ENCODE measurements at places on chromosomes 3 and 15.

- no peak for DNase-seq
Measured at GRCh38 chr3:189158034-189158433, 13.7 kb upstream of the TPRG1 start.

DNA sequence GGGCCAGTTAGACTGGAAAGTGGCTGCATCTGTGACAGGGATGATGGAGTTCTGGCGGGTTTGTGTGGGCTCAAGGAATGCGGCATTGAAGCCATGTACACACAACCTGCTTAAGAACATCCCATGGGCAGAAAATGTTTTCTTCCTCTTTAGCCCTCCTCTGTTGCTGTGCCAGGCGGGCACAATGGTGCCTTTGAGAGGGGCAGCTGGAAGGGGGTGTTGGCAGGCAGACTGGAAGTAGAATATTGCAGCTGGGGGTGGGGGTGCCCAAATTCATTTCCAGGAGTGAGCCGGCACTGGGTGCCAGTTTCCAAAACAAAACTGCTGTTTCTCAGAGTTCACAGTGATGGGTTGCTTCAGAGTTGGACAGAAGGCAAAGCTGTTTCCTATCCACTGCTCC is 91.8 kb upstream of the ETV5 start:
- no peak for DNase-seq

- no peak for DNase-seq
Measured at GRCh38 chr3:45599984-45600650, 5.6 kb downstream of the LIMD1 start.

- DNase-seq = peak; percentile 67
Measured at GRCh38 chr15:52677593-52678467, 1.4 kb downstream of the ATOSA start.

DNA sequence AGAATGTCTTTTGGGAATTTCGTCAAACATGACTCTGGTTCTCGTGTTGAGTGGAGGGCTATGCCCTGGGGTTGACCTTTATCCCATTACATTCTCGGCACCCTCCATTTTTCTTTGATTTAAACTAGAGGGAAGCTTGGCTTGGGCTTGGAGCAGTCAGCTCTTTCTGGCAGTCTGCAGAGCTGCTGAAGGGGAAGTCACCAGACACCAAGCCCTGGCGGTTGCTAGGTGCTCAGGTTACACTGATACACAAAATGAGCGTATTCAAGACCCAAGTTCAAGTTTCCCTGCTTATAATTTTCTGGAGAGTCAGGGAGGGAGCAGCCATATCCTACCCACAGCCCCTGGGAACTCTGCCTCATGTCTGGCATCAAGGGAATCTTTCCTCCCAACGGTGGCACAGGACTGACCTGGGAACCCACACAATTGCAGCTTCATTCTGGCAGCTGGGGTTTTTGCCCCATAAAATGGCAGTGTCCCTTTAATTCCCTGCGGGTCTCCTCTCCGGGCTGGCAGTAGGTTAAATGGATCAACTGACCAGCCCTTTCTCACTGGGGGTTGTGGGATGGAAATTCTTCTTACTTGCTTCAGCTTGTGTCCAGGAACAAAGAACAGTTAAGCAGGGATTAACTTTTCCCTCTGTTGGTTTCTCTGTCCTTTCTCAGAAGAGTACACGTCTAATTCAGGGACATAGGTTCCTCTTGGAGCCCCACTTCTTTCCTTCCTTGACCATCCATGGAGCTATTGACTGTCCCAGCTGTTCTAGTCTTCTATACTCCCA is 110.0 kb upstream of the DLG1 start:
- no peak for DNase-seq

GRCh38 chr15:83282776-83283137 is 1.7 kb downstream of the BNC1 start:
- no peak for DNase-seq

DNA sequence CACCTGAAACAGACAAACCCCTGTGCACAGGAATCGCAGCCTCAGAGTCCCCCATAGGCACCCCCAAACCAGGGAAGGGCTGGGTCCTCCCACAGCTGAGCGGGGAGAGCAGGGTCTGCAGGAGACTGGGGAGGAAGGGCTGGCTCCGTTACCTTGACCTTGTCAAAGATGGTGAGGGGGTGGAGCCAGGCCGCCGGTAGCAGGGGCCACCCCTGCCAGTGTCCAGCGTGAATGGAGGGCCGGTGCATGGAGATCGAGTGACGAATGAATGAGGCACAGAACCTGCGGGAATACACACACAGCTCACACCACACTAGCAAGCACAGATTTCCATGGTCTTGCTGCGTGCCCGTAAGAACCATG is 102.2 kb downstream of the TMEM266 start:
- DNase-seq = no peak

DNA sequence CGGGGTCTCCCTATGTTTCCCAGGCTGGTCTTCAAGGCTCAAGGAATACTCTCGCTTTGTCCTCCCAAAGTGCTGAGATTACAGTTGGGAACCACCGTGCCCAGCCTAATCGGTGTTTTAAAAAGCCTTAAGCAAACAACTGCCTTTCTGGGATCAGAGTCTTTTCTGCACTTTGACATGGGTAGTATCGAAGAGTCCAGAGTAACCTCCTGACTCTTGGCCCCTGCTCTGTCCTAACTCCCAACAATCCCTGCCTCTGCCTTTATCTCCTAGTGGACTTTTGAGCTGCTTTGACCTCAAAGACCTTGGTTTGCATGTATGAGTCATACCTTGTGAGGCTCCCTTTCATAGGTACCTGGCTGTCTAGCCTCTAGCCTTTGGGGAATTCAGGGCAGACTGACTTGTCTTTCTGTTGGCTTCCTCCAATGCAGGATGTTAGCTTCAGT is 21.0 kb upstream of the HACD2 start:
- DNase-seq = peak; percentile 58

DNA sequence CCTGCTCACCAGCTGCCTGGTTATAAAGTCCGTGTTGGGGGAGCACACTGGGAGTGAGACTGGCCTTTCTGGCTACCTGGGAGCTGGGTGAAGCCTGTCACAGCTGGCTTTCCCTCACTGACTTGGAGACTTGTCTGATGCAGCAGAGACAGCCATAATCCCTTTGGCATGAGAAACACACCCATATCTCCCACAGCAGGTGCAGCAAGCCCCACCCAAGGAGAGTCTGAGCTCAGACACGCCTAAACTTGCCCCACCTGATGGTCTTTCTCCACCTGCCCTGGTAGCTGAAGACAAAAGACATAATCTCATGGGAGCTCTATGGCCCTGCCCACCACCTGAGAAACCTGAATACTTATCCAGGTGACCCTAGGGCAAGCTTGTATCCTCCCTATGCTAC is 54.8 kb downstream of the NMD3 start:
- DNase-seq = no peak
